ENCODE measurements at places on chromosomes 4 and X.

GRCh38 chr4:11631416-11631815 is 202.7 kb upstream of the HS3ST1 start:
- H3K36me3 ChIP-seq = no peaks in the 10 kb centered on the region
- H3K27me3 ChIP-seq = no peaks in the 10 kb centered on the region
- H3K4me1 ChIP-seq = no peaks in the 10 kb centered on the region
- H3K4me3 ChIP-seq = no peak overlapping the region
- no peak for DNase-seq

GRCh38 chr4:162322054-162322453 is 158.3 kb upstream of the FSTL5 start:
- H3K4me1 ChIP-seq = no peaks in the 10 kb centered on the region
- no peak overlapping the region for H3K27ac ChIP-seq
- H3K36me3 ChIP-seq = no peaks in the 10 kb centered on the region
- no peak overlapping the region for H3K4me3 ChIP-seq
- DNase-seq = no peak
- no peaks in the 10 kb centered on the region for H3K27me3 ChIP-seq

DNA sequence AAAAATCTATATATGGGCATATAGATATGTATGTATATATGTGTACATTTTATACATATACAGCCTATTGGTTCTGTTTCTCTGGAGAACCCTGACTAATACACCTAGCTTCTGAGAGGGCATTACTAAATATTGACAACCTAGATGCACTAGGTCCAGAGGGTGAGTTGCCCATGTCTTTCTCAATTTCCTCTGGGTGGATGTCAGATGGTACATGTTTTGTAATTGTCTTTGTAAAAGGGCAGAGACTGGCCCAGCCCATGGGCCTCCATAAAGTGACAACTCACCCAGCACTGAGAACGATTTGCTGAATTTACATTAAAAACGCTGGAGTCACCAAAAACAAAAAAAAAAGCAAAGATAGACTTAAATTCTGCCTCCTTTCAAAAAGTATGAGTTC is 198.5 kb upstream of the FAM241A start:
- H3K4me1 ChIP-seq = no peaks in the 10 kb centered on the region
- H3K27ac ChIP-seq = no peak overlapping the region
- no peak overlapping the region for H3K4me3 ChIP-seq
- no peaks in the 10 kb centered on the region for H3K36me3 ChIP-seq

DNA sequence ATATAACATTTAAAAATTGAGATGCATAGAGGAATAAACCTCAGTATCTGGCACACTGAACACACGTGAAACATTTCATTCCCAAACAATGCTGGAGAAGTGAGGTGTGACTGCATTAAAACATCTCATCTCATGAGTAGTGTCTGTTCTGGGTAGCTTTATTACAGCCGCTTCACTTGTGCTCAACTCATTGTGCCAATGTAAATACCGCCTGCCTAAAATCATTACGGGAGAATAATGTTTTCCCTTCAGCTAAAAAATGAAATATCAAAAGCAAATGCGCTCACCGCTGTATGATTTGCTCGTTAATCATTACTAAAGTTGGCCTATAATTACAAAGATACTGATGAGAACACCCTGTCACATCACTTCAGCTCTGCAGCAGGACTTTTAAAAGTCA is 110.2 kb upstream of the PRPS2 start:
- no peak for DNase-seq
- H3K27me3 ChIP-seq = no peaks in the 10 kb centered on the region
- no peak overlapping the region for H3K4me3 ChIP-seq

DNA sequence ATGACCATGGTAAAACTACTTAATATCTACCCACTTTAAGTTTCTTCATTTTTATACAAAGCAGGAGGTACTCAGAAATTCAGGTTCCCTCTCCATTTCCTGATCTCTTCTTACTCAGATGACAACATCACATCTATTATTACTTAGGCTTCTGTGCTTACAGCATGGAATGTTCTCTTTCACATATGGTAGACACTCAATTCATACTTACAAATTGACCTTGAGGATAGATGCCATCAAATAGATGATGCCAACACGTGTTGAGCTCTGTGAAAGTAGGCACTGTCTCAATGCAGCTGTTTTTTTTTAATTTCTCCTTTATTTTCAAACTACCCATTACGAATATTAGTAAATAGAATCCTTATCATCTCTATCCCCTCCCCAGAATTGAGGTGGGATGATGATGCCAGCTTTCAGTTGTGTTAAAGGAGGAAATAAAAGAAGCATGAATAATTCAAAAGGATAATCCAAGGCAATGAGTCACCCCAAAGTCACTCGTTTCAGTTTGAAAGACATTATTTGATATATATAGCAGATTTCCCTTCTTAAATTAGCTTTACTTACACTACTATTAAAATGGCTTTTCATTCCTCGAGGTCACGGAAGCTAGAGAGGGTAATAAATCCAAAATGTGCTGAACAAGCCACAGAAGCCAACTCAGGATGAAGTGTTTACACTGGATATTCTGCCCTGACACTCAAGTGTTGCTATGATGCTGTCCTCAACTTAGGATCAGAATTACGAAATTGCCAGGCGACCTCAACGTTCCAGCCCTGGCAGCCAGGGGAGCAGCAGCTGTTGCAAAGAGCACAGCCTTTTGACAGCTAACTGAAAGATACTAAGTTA is 124.2 kb upstream of the EOLA2 start:
- no peak overlapping the region for H3K4me3 ChIP-seq
- no peak overlapping the region for H3K27ac ChIP-seq
- H3K4me1 ChIP-seq = no peaks in the 10 kb centered on the region
- H3K36me3 ChIP-seq = no peaks in the 10 kb centered on the region

DNA sequence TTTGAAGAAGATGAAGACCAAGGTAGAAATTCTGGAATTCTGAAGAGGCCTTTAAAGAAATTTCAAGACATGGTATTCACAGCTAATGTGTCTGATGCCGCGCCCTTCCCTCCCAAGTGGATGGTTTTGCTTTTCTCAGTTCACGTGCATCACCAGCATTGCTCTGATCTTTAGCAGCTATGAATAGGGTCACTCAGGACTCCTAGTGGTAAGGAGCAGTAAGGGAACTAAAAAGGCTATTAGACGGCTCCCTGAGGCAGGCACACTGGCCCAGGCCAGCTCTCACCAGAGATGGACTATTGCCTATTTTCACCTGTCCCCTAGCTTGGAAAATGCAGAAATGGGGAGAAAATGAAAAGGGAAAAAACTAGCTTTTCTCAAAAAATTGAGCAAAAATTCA is 447.5 kb upstream of the RASGEF1B start:
- H3K4me1 ChIP-seq = no peaks in the 10 kb centered on the region
- no peaks in the 10 kb centered on the region for H3K27me3 ChIP-seq
- no peak for DNase-seq
- no peak overlapping the region for H3K27ac ChIP-seq

DNA sequence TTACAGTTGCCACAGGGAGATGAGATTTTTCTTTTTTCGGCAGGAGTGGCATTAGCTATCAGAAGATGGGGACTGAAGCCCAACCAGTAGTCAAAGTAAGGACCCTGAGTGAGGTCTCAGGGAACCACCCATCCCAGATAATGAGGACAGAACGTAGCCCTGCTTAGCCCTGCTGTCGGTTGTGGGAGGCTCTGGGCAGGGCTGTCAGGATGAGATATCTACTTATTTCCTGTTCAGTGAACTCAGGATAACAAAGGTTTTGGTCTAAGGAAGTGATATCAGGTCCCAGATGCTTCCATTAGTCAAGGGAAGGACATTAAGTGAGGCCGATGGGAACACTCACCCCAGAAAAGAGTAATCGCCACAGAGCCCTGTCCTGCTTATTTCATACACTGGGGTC is 2.3 kb downstream of the MAGEB16 start:
- H3K4me3 ChIP-seq = no peak overlapping the region
- no peaks in the 10 kb centered on the region for H3K4me1 ChIP-seq
- no peaks in the 10 kb centered on the region for H3K27me3 ChIP-seq
- no peak for DNase-seq
- H3K36me3 ChIP-seq = no peaks in the 10 kb centered on the region

DNA sequence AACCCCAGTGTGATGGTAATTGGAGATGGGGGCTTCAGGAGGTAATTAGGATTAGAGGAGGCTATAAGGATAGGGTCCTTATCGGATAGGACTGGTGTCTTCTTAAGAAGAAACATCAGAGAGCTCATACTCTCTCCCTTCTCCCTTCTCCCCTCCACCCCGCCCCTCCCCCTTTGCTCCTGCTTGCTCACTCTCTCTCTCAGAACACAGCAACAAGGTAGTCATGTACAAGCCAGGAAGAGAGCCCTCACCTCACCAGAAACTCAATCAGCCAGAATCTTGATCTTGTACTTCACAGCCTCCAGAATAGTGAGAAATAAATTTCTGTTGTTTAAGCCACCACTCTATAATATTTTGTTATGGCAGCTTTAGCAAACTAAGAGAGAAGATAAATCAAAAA is 4.5 kb downstream of the DDX60L start:
- no peak overlapping the region for H3K27ac ChIP-seq
- no peak overlapping the region for H3K4me3 ChIP-seq
- H3K36me3 ChIP-seq = peaks cover 24% of the 10 kb centered on the region
- H3K27me3 ChIP-seq = no peaks in the 10 kb centered on the region

DNA sequence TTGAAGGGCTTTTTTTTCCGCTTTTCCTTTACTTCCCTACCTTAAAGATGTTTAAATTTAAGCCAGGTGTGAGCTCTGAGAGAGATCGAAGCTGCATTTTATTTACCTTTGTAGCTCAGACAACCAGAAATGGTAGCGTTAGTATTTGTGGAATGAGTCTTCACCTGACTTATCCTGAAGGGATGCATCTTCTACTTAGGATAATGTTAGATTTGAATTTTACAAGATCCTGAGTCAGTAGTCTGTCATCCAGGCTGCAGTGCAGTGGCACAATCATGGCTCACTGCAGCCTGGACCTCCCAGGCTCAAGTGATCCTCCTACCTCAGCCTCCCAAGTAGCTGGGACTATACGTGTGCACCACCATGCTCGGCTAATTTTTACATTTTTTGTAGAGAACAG is 26.2 kb downstream of the TMSB4X start:
- peaks cover 63% of the 10 kb centered on the region for H3K4me1 ChIP-seq
- peak overlapping the region; percentile 85 for H3K27ac ChIP-seq
- no peak for DNase-seq
- H3K36me3 ChIP-seq = no peaks in the 10 kb centered on the region

Measured in CD4-positive, alpha-beta T cell (primary cell).